ENCODE measurements at places on chromosomes 11 and 22.

DNA sequence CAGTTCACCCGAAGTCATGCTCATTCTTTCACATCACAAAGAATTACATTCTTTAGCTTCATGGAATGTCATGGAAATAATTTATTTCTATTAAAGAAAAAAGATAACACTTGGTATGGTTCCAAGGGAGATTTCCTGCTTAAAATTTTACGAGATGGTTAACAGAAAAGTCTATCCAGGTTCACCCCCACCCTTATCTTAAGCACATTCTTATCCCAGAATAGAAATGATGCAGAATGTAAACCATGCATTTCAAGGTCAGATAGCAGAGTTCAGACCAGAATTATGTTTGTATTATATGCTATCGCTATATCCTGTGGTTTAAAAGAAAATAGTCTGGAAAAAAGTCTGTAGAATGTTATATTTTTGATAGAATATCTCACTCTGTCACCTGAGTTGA is 58.7 kb downstream of the GAS2 start:
- peak; percentile 12 for DNase-seq

DNA sequence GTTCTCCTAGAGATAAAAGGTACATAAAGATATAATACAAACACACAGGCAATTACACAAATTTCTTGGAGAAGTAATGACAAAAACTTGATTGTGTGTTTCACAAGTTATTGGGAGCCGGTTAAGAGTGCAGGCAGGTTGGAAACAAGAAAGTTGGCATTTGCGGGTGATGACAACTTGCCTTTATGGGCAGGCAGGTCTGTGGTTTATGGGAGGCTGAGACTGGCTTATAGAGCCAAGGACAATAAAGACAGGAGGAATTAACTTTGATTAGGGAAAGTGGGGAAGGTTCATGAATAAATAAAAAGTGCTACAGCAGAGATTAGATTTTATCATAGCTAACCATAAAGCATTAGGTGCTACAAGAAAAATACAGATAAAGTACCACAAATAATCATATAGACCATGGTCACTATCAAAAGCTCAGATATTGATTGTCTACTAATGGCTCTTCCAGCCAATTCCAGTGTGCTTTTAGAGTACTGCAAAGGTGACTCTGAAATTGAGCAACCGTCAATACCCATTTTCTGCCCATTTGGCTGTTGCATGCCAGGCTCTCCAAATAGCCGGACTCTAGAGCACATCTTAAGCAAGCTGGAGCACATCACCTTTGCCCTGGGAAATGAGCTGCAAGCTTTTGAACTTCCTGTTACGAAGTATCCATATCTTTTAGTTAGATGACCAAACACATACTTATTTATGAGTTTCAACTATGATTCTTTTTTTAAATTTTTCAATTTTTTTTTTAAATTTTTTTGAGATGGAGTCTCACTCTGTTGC is 33.9 kb upstream of the GAB2 start:
- DNase-seq = peak; percentile 19

- DNase-seq = peak; percentile 47
These were observed 12.1 kb downstream of the CPSF7 start for GRCh38 chr11:61417670-61418069.

- no peak for DNase-seq
These were observed 370.1 kb downstream of the OPCML start for GRCh38 chr11:133162227-133162626.

DNA sequence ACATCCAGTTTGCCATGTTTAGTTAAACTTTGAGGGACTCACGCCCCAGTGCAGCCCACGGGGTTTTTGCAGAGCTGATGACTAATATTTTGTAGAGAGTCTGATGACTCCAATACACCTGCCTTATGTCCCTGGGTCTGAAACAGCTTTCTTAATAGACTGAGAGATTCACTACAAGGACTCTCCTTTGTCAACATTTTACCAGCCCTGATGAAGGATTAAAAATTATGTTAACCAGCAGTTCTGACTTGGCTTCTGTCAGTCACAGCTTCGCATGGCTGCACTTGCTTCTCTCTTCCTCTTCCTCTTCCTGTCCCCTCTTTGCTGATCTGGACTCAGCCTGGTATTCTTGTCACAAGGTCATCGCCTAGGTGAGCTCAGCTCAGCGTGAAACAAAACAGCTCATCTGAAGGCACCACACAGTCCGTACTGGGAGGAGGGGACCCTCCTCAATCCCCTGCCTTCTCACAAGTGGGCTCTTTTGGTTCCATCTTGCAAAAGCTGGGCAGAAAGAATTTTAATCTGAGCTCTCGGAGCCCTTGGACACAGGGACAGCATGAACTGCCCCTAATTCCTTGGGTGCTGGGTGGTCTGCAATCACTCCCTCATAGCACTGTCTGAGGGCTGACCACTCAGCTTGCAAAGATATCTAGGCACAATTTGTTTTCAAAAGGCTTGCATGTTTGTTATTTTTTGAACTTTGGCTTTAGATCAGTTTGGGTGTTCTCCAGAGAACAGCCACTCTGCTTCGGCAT is 38.1 kb upstream of the POU2AF1 start:
- peak; percentile 12 for DNase-seq

Measured in choroid plexus epithelial cell (primary cell).